ENCODE measurements at places on chromosomes 3 and 15.

- DNase-seq, result no peak
These were observed 23.5 kb downstream of the DNAH1 start for GRCh38 chr3:52339612-52340011.

DNA sequence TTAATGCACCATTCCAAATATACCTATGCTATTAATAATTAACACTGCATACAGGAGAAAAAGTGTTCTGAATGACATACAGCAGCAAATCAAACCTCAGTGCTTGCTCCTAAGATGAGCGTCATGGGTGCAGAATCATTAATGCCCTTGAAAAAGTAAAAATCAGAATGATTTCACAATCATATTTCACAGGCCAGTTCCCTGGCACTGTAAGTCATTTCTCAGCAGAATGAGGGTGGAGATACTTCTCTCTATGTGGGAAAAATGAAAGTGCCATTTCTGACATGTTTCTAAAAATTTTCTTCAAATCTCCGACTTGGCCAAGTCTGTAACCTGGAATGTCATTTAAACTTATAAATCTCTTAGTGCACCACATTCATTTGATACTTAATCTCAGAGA lies 549.8 kb upstream of the AGTR1 start:
- no peak for DNase-seq

DNA sequence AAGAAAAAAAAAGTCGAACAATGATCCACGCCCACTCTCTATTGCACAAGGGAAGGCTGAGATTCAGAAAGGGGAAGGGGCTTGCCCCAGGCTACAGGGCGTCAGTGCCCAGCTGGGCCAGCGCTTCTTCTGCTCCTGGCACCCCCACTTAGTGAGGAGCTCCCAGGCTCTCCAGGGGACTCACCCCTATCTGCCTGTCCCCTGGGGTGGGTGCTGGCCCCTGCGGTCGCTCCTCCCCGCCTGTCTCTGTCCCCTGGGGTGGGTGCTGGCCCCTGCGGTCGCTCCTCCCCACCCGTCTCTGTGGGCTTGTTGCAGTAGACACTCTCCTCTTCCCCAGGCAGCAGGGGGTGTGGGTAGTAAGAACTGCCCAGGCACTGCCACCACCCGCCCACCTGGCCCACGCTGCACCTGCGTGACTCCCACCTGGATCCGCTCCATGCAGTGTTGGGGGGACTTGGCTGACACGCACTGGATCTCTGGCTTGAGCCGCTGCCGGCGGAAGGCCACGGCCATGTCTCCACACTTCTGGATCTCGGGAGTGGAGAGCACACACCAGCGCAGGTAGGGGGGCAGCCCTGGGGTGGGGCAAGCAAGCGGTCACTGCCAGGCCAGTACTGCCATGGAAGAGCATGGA lies 14.6 kb downstream of the MELTF start:
- no peak for DNase-seq

GRCh38 chr15:77710637-77711036 lies 77.9 kb upstream of the LINGO1 start:
- no peak for DNase-seq

GRCh38 chr3:168141405-168141998 lies 45.8 kb upstream of the GOLIM4 start:
- no peak for DNase-seq

- DNase-seq, result no peak
These were observed 78.8 kb downstream of the SOX2 start for GRCh38 chr3:181790561-181790960.

GRCh38 chr3:194259982-194260766 lies 91.0 kb downstream of the CPN2 start:
- DNase-seq, result no peak

- DNase-seq, result no peak
These were observed 4.1 kb downstream of the DET1 start for GRCh38 chr15:88542342-88542733.

DNA sequence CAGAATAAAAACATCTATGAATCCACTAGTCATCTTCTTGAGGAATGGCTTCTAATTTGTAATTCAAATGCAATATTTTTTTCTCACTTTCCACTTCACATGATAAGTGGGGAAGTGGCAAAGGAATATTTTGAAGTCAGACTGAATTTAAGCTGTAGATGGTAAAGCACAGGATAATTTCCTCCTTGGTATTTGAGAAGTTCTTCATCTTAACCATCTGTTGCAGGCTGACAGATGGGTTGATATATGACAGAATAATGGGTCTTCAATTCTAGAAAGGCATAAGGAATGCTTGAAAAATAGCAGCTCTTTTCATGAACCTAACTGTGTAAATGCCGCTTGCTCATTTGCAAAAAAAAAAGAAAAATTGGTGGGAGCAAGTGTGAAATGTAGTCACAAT lies 66.5 kb upstream of the SNTN start:
- DNase-seq, result no peak

DNA sequence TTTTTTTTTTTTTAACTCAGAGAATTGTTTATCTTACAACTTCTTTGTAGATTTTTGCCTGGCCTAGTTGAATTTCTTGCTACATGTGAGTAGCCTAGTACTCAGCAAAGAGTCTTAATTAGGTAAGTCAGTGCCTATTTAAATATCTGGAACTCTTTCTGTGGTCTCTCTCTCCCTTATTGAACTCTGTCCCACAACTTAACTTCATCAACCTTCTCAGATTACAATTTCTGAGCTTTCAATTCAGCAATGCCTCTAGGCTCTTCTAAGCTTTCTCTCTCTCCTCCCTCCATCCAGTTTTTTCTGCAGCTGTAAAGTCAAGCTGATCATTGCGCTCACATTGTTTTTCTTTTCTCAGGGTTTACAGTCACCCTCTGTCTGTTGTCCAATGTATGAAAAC lies 517.6 kb upstream of the ROBO1 start:
- DNase-seq, result no peak

DNA sequence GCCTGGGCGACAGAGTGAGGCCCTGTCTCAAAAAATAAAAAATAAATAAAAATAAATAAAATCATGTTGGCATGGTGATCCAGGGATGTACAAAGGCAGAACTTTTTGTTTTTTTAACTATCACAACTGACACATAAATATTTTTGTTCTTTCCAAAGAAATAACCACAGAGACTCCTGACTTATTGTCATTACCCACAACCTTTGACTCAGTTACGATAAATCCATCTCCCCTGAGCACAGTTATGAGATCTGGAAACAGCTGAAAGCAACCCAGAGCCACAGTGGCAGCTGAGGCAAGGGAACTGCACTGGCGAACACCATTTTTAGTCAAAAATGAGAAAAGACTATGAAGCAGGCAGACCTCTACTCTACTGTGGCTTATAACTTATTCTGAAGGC lies 24.0 kb downstream of the OSBPL10 start:
- DNase-seq, result no peak

- DNase-seq, result no peak
These were observed 28.2 kb upstream of the GOLGA6C start for GRCh38 chr15:75230016-75230343.

GRCh38 chr15:70090436-70091296 lies 7.1 kb downstream of the TLE3 start:
- no peak for DNase-seq

GRCh38 chr3:168049367-168049974 lies 46.3 kb downstream of the GOLIM4 start:
- DNase-seq, result no peak

- DNase-seq, result no peak
These were observed 10.9 kb downstream of the SCG3 start for GRCh38 chr15:51692154-51692553.

DNA sequence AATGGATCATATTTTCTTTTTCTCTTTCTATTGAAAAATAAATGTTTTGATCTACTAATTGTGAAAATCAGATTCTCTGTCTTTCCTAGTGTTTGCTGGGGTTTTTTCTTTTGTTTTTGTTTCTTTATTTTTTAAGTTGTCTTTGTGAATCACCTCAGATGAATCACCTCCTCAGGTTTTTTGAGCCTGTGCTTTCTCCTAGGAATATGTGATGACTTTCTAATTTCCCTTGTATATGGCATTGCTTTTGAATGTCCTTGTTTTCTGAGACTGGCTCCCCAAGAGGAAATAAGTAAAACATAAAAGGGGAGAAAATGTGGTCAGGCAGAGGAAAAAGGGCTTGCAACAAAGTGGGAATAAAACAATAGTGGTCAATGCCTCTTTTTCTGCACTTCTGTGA lies 750.0 kb downstream of the ZPLD1 start:
- DNase-seq, result no peak

GRCh38 chr3:184600685-184601377 lies 39.2 kb downstream of the EPHB3 start:
- no peak for DNase-seq

DNA sequence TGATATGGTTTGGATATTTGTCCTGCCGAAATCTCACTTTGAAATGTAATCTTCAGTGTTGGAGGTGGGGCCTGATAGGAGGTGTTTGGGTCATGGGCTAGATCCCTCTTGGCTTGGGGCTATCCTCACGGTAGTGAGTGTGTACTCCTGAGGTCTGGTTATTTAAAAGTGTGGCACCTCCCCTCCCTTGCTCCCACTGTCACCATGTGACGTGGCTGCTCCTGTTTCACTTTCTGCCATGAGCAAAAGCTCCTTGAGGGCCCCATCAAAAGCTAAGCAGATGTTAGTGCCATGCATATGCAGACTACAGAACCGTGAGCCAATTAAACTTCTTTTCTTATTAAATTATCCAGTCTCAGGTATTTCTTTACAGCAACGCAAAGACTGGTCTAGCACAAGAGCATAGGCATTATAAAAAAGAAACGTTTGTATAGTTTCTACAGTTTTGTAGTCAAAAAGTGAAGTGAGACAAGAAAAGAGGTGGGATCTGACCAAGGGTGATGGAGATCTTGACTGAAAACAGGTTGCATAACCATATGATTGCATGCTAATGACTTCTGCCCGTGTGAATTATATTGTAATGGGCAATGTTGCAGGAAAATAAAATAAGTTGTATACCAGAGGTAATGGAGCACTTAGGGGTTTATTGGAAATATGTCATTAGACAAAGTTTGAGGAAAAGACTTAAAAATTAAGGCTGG lies 28.5 kb upstream of the CLASP2 start:
- no peak for DNase-seq

GRCh38 chr3:195063581-195064193 lies 207.3 kb downstream of the XXYLT1 start:
- no peak for DNase-seq

- DNase-seq, result no peak
These were observed 272.1 kb upstream of the ALCAM start for GRCh38 chr3:105094588-105094987.

GRCh38 chr3:69671082-69671952 lies 67.9 kb upstream of the MITF start:
- no peak for DNase-seq

DNA sequence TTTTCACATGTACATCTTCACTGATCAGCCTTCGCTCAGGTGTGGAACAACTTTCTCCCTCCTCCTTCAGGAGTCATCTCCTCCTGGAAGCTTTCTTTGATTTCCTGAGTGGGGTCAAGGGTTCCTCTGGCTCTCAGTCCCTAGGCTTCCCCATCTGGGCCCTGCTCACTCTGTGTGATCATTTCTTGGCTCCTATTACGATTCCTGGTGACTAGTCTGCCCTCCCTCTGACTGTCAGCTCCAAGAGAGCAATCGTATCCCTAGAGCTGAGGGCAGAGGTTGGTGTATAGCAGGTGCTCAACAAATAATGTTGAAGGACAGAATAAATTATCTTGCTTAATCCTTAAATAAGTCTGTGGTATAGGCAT lies 15.3 kb upstream of the PRKCD start:
- no peak for DNase-seq

- no peak for DNase-seq
These were observed 294.8 kb downstream of the MCTP2 start for GRCh38 chr15:94526071-94526689.

DNA sequence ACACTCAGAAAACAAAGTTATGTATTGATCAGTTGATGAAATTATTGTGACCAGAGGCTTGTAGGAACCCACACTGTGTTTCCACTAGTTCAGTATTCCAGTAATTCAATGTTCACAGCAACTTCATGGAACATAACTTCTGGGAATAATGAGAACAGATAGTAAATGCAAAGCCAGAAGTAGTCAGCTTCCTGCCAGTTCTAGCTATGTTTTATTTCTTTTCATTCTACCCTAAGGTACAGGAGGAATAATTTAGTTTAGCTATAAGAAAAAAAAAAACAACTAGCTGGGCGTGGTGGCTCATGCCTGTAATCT lies 48.6 kb downstream of the ARHGEF26 start:
- no peak for DNase-seq

DNA sequence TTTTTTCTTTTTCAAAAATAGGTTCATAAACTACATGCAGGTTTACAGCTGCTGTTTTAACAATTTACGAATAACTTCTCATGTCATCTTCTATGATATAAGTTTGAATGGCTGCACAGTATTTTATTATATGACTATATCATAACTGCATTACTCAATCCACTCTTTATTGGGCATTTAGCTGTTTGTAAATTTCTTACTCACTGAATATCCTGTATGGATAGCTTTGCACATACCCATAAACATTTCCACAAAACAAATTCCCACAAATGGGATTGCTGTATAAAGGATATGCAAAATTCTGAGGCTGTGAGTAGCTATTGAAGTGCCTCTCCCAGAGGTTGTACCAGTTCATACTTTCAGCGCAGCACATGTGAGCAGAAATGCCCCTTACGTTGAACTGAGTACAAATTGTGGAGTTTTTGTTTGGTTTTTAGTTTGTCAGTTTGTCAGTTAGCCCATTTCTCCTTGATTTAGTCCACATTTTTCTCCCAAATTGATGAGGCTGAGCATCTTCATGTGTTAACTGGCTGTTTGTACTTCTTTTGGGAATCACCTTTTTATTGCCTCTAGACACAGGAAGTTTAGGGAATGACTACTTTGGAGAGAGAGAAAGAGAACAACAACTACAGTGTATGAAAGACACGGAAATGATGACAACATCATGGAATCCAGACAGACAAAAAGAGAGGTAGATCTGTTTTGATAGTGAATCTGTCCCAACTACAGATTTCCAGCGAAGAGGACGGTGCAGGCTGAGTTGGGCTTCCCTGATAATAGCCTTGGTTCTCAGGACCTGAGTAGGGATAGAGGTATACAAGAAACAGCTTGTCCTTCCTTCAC lies 24.8 kb downstream of the TTC23 start:
- DNase-seq, result no peak

GRCh38 chr15:78205337-78205736 lies 29.0 kb downstream of the ACSBG1 start:
- no peak for DNase-seq

GRCh38 chr3:47394881-47395280 lies 14.1 kb downstream of the PTPN23 start:
- DNase-seq, result no peak

GRCh38 chr3:2967871-2968270 lies 142.3 kb downstream of the IL5RA start:
- no peak for DNase-seq

- no peak for DNase-seq
These were observed 440.8 kb downstream of the ZNF385D start for GRCh38 chr3:21310161-21310560.

DNA sequence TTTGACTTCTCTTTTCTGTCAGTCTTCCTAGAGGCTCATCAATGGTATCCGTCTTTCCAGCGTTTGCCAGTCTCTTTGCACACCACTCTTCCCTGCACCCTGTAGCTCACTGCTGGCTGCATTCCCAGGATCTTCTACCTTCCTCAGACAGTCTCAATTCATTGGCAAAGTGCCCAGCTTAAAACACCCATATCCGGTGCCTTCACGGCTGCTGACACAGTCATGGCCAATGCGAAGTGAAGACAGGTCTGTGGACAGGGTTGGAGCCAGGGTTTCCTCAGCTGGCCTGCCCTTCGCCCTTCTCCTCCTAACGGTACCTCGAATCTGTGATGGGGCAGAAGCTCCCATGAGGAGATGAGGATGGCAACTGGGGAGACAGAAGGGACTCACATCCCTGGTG lies 36.1 kb downstream of the PTH1R start:
- no peak for DNase-seq

GRCh38 chr3:47817609-47818008 lies 14.7 kb downstream of the DHX30 start:
- no peak for DNase-seq

GRCh38 chr15:91866971-91867372 lies 13.5 kb downstream of the SLCO3A1 start:
- DNase-seq, result no peak
